ENCODE measurements at places on chromosomes 3 and 15. TPM values are rescaled to one million over a fixed set of nuclear protein-coding genes. Genes with fewer than 3 reads are reported as not detected.

DNA sequence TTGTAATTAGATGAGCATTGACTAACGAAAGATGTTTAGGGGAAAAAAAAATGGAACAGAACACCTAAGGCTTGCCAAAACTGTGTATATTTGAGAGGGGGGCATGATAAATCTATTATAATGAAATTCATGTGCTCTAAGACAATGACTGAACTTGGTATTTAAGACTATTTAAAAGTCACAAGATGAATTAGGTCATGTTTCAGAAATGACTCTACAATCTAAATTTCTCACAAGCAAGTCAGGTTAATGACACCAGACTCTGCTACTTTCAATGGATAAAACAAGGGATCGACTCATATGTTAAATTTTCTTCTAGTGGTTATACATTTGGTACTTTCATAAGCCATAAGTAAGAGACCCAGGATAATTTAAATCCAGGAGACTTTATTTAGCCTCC, 78.4 kb downstream of the DUT start:
- no peak for DNase-seq

DNA sequence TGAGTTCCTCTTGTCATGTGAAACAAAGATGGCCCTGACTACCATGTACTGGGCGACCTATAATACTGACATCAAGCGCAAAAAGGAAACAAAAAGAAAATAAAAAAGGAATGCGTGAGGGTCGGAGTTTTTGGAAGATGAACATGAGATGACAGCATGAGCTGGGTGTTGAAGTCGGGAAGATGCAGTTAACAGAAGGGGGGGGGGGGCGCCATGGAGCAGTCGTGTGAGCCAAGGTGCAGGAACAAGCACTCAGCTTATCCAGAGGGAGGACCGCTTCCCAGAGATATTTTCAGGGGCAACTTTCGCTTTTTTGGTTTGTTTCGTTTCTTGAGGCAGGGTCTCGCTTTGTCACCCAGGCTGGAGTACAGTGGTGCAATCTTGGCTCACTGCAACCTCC, 110.2 kb downstream of the RORA start:
- DNase-seq = no peak

- DNase-seq = no peak
Observed at GRCh38 chr3:106814231-106814630, 563.0 kb upstream of the CCDC54 start.

DNA sequence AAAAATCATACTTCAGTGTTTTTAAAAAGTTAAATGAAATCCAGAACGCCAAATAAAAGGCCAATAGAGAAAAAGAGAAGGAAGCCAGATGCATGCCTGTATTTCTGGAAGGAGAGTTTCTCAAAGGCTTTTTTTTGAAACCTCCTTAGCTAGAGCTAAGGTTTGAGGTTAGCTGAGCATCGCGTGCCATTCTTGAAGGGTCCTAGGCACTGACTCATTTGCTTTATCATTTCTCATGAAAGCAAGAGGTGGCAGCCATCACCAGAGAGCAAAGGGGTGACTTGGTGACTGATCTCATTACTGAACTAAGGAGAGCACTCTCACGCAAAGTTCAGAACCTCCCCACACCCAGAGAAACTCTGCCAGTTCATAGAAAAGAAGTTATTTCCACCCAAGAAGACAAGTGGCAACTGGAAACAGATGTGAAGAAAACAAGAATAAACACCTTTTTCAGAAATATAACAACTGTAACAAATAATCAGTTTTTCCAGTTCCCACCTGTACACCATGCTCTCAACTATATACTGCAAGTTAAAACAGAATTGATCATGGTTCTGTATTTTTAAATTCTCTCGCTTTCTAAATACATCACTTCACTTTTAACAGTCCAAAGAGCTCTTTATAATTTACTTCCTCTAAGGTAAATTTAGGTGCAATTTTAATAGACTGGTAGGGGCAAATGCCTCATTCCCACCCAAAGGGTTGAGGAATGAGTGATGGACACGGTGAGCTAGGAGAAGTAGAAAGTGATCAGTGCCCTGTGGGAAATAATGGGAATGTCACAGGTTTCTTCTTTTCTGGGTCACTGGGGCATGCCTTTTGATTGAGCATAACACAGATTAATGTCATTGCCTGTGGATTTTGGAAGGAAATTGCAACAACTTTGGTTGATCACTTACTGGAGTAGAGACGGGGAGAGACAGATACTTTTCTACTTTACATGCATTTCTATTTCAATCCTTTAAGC, 24.7 kb downstream of the GPR15 start:
- no peak for DNase-seq

GRCh38 chr15:25805031-25805430, 58.1 kb downstream of the ATP10A start:
- no peak for DNase-seq

GRCh38 chr15:60130398-60130797, 126.3 kb downstream of the FOXB1 start:
- DNase-seq = no peak

GRCh38 chr3:4588466-4588865, 95.3 kb downstream of the ITPR1 start:
- no peak for DNase-seq

- no peak for DNase-seq
Observed at GRCh38 chr3:143502081-143502480, 346.2 kb downstream of the SLC9A9 start.

The PARP15 gene
- total RNA-seq = 4.3 TPM

The TNFAIP8L3 gene
- 19.1 TPM for total RNA-seq

The CHRNB4 gene
- not detected for total RNA-seq

The OR5K2 gene
- not detected for total RNA-seq

Data from glomerular endothelial cell (primary cell).